GDM1 (cell line): ENCODE measurements at places on chromosomes 2 and 18.

- no peak for DNase-seq
Measured at GRCh38 chr2:204022550-204022949, 86.0 kb downstream of the ICOS start.

DNA sequence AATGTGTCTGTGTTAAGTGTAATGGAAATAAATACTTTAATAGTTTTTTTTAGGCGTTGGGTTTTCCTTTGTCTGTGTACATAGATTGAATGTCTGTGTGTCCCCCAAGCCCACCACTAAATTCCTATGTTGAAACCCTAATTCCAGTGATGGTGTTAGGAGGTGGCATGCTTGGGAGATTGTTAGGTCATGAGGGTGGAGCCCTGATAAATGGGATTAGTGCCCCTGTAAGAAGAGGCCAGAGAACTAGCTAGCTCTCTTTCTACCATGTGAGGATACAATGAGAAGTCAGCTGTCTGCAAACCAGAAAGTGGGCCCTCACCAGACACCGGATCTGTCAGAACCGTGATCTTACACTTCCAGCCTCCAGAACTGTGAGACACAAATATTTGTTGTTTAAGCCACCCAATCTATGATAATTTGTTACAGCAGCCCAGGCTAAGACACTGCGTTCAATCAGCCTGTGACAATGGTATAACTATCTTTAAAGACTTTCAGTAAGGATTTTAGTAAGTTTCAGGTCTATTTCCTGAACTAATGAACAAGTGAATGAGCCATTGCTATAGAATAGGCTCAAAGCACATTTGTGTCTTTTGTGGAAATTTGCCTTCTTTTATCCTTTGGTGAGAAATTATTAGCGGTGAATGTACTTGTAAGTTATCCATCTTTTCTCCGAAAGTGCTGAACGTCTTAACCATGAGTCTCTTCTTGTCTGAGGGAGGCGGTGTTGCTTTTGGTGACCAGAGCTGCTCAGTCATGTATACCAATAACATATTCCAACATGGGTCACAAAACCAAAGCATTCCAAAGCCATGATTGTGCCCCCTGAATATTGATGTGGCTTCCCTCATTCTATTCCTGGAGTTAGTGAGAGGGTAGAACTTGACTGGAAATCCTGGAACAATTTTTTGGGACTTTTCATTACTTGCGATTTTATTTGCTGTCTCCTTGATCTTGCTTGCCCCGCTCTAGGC is 29.6 kb upstream of the IL1R1 start:
- no peak for DNase-seq

- no peak for DNase-seq
Measured at GRCh38 chr2:230502593-230502992, 86.6 kb downstream of the SP100 start.

GRCh38 chr18:9334973-9335696 is 562 bp downstream of the TWSG1 start:
- no peak for DNase-seq

GRCh38 chr2:86234563-86235131 is 35.4 kb downstream of the MRPL35 start:
- DNase-seq, result no peak

DNA sequence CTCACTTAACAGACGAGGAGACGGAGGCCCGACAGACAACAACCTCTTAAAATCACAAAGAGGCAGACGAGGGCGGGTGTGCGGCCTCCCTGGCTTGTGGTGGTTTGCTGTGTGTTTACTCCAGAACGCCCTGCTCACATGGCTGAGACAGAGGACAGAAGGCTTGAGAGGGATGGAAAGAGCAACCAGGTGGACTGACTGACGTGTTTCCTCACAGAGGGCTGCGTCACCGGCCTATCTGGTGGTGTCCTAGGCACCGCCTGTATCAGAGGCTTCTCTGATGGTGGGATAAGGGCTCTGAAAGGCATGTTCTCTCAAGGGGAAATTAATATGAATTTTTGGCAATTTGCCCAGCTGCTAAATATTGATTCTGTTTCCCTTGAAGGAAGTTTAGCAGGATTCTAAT is 47.0 kb upstream of the RALBP1 start:
- no peak for DNase-seq

GRCh38 chr2:112811841-112812306 is 24.7 kb downstream of the IL1B start:
- DNase-seq, result no peak
